ENCODE measurements at places on chromosomes 16 and 17.

- DNase-seq, result no peak
Measured at GRCh38 chr16:49643429-49644144, 212.3 kb downstream of the ZNF423 start.

DNA sequence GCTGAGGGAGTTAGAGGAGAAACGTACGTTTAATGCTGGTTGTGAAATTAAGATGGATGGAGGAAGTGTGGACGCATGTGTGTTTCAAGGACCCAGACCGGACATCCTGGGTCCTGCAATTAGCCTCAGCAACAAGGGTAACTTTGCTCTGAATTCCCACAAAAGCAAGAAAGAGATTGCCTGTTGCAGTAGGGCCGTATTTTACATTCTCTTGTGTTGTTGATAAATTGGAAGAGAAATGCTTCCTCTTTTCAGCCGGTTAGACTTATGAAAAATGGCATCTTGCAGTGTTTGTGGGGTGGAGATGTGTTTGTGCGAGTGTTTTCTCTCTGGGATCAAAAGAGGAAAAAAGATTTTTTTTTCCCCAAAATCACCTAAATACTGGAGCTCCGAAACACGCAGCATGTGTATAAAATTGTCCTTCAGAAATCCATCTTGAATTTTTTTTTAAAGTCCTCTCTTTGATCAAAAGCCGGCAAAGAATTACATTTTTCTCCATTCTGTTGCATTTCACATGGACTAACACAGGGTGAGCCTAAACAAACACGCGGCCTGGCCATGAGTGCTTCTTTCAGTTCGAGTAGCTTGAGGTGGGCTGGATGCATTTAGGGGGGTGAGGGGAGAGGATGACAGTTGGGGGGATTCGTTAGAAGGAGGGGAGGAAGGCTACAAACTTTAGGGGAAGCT, 251.6 kb downstream of the C16orf95 start:
- DNase-seq, result no peak

DNA sequence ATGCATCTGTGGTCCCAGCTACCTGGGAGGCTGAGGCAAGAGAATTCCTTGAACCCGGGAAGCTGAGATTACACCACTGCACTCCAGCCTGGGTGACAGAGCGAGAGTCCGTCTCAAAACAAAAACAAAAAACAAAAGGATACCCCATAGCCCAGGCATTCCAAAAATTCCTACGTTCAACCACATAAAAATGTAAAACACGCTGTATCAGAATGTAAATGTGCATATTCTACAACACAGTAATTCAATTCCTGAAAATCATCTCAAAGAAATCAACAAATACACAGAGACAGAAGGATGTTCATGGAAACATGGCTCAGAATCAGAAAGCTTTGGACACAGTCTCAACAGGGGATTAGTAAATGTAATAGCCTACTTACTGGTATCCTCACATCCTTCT, 33.0 kb downstream of the COG7 start:
- DNase-seq, result no peak

- DNase-seq, result peak; percentile 83
Measured at GRCh38 chr17:42704837-42705494, 22.6 kb downstream of the CNTNAP1 start.

DNA sequence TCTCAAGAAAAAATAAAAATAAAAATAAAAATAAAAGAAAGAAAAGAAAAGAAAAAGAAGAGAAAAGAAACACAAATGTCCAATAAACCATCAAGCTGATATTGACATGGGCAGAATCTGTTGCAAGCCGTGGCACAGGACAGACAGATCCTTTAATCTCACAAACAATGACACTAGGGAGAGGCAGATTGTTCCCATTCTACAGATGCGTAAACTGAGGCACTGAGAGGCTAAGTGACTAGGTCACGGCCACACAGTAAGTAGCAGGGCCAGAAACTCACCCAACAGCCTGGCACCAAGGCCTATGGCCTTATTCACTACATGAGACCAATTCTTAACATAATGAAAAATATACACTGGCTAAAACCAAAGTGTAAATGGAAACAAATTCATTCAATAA, 28.3 kb upstream of the ZFP90 start:
- DNase-seq, result no peak
